Adrenal gland (tissue), 19 donors: ENCODE measurements at places on chromosomes 2 and 18.

- peak; percentile 84 for DNase-seq
These were observed at the start of gene MARCHF4 for GRCh38 chr2:216371721-216372702. MARCHF4 (minus strand) TSS chr2:216372483; CDS start chr2:216370260, 2,223 bp downstream.

GRCh38 chr2:222303828-222304736 lies 5.3 kb upstream of the PAX3 start:
- no peak for DNase-seq

DNA sequence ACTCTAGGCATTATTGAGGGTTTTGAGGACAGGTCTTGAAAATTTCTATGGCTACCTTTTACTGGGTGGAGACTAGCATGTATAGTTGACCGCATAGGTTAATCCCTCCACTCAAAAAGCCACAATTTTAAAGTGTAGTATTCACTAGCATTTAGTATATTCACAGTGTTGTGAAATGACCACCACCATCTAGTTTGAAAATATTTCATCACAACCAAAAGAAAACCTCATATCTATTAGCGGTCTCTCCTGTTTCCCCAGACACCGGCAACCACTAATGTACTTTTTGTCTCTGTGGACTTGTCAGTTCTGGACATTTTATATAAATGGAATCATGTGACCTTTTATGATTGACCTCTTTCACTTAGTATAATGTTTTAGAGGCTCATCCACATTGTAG lies 53.9 kb downstream of the MSH2 start:
- DNase-seq = no peak

DNA sequence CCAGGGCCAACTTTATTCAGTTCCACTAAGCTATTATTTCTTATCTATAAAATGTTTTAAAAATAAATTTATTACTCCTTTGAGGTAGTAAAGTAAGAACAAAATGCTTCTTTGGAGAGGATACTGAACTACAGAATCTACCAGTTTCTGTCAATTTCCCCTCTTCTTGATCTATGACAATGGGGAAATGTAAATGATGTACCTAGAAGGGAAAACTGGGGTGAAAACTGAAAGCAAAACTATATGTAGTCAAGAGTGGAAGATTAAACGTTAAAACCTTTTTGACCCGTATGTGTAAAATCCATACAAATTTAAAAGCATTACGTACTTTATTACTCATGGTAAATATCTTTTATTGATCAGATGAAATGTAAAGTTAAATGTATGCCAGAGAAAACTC lies 1287.8 kb upstream of the TMEFF2 start:
- no peak for DNase-seq

GRCh38 chr2:213353419-213353818 lies 69.2 kb downstream of the SPAG16 start:
- DNase-seq = no peak

GRCh38 chr2:34652636-34653035 lies 1053.5 kb upstream of the FAM98A start:
- DNase-seq = no peak

DNA sequence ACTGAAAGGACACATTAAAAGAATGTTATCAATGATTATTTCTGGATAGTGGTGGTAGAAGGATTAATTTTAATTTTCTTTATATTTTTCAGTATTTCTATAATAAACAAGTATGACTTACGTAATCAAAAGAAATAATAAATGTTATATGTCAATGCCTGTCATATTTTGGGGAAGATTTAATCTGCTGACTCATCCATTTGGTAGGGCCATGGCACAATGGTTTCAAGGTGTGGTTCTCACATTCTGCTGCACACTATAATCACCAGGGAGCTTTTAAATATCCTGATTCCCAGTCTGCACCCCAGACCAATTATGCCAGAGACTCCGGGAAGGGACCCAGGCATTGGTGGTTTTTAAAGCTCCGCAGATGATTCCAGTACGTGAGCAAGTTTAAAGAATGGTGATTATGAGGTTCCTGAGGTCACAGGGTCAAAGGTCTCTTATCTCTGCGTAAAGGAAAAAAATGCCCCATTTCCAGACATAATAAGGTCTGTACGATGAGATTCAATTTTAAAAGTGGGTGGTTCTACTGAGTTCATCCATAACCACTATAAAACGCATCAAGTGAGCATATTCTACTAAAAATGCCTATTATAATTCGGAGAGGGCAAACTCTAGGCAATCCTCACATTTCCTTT lies 27.2 kb downstream of the WIPF1 start:
- DNase-seq = no peak

DNA sequence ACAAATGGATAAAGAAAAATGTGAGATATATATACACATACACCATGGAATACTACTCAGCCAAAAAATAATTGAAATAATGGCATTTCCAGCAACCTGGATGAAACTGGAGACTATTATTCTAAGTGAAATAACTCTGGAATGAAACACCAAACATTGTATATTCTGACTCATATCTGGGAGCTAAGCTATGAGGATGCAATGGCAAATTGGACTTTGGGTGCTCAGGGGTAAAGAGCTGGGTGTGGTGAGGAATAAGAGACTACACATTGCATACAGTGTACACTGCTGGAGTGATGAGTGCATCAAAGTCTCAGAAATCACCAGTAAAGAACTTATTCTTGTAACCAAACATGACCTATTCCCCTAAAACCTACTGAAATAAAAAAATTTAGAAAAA lies 636.0 kb upstream of the LRATD1 start:
- no peak for DNase-seq

DNA sequence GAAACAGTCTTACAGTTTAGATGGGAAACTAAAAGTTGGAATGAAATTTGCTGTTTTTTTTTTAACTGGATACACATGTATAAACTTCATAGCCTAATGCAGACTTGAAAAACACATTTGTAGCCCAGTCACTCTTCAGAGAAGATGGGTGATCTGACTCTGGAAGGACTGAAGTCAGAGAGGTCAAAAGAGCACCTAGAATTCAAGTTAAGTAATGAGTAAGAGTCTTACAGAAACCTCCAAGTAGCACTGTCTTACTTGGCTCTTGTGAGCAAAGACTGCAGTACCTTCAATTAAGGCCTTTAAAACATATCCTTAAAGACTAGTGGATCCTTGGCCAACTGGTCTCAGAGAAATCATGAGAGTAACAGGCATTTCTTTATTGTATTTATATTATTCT lies 41.9 kb downstream of the TRAPPC8 start:
- no peak for DNase-seq

GRCh38 chr2:239820836-239821693 lies 204.1 kb downstream of the NDUFA10 start:
- peak; percentile 67 for DNase-seq

GRCh38 chr18:75408554-75409506 lies 18.7 kb downstream of the SMIM21 start:
- peak; percentile 44 for DNase-seq

GRCh38 chr2:182767578-182767977 lies 51.5 kb downstream of the DNAJC10 start:
- DNase-seq = peak; percentile 16

GRCh38 chr18:75437979-75438378 lies 10.5 kb upstream of the SMIM21 start:
- DNase-seq = no peak

- no peak for DNase-seq
These were observed 9.3 kb downstream of the IL1F10 start for GRCh38 chr2:113076954-113077669.

- peak; percentile 71 for DNase-seq
These were observed 55.8 kb downstream of the CTIF start for GRCh38 chr18:48594471-48595094.

DNA sequence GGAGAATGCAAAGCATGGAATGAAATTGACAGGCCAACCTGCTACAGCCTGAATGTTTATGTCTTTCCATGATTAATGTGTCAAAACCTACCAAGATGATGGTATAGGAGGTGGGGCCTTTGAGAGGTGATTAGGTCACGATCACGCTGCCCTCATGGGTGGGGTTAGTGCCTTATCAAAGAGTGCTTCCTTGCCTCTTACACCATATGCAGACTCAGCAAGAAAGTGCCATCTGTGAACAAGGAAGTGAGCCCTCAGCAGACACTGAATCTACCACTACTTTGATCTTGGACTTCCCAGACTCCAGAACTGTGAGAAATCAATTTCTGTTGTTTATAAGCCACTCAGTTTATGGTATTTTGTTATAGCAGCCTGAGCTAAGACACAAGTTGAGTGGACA lies 147.5 kb upstream of the BCL2L11 start:
- DNase-seq = no peak

- DNase-seq = no peak
These were observed 87.4 kb downstream of the EML4 start for GRCh38 chr2:42256505-42256904.

DNA sequence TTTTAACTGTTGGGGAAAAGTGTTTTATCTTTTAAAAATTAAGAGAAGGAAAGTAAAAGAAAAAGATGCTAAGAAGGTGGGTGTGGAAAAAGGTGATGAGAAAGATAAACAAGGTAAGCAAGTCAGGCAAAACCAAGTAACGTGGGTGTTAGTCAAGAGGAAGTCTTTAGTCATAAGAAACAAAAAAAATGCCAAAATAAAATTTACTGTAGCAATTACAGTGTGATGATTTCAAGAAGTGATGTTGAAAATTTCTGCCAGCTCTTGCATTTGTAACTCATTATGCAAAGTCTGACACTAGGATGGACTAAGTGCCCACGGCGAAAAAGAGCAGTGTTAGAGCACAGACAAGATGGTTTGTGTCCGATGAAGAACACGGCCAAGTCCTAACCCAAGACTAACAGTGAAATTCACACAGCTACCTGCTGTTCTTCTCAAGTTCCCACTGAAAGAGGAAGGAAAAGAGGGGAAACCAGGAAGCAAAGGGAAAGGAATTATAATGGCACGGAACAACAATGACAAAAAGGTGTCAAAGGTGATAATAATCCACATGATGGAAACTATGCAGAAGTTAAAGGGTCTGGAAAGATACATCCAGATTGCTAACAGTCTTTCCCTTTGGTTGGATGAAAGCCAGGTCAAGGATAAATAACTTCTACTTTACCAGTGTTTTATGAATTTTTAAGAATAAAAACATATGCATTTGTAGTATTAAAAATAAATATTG lies 34.1 kb downstream of the NOL10 start:
- DNase-seq = no peak

GRCh38 chr2:17059458-17059857 lies 393.8 kb upstream of the CYRIA start:
- DNase-seq = no peak

GRCh38 chr2:127678991-127679390 lies 3.7 kb upstream of the LIMS2 start:
- DNase-seq = no peak

- DNase-seq = no peak
These were observed 171.6 kb downstream of the PIK3C3 start for GRCh38 chr18:42126586-42126985.

DNA sequence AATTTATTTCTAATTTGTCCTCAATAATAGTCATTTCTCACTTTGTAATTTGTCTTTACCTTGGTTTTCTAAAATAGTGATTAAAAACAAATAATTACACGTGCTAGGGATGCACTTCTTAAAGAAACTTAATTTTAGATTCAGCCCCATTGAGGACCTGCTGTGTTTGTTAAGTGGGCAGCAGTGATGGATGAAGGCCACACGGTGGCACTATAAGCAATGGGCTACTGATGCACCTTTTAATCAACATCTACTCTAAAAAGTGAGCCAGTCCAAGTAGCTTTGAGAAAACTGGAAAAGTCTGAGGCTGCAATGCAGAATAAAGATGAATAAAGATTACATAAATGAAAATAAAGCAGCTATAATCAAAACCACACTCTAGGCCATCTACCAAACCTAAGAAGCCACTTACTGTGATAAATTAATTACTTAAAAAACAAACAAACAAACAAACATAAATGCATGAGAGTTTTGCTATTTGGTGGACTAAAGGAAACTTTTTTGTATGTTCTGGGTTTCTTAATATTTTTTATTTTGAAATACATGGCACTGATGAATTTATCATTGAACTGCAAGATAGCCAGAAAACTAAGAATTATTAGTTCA lies 89.3 kb downstream of the PDE11A start:
- DNase-seq = no peak

GRCh38 chr2:65722028-65722778 lies 289.8 kb upstream of the SPRED2 start:
- peak; percentile 62 for DNase-seq

- no peak for DNase-seq
These were observed 23.5 kb downstream of the NCK2 start for GRCh38 chr2:105768176-105768575.

DNA sequence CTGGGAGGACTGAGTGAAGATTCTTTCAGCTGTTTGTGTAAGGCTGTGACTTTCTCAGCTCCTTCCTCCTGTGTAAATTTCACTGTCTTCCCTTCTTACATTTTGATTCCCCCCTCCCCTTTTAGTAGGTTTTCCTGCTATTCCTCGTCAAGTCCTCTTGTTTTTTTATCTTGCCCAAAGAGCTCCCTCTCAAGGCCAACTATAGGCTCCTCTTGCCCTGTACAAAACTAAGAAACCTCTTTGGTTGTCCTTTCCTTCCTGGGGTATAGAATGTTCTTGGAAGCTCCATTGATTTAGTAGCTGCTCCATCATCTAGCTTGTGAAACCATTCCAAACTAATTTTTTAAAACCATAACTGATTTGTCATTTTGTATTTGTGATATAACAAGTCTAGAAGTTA lies 7.3 kb downstream of the CCDC121 start:
- no peak for DNase-seq

GRCh38 chr18:59940068-59940467 lies 40.3 kb downstream of the PMAIP1 start:
- no peak for DNase-seq

GRCh38 chr18:56580026-56580425 lies 58.4 kb downstream of the TXNL1 start:
- no peak for DNase-seq

DNA sequence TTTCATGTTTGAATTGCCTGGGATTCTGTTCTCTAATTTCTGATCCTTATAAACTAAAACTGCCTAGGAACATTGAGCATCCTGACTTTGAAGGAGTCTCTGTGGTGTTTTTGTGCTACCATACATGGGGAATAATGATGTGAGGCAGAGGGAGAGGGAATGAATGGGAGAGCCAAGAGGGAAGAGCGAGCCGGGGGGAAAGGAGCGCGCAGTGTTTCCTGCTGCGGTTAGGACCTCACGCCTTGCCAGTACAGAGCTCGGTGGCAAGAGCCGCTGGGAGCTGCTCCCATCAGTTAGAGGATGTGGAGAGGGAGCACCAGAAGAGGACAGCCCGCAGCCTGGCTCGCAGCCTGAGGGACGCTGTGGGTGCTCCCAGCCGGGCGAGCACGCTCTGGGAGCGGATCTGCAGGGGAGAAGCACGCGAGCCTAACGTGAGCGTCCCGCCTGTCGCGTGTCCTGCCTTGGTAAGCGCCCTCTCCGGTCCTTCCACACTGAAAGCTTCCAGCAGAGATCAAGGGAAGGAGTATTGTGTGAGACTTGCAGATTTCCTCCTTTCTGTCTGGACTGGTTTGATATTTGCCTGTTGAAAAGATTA lies 114.7 kb downstream of the FAM210A start:
- DNase-seq = no peak

DNA sequence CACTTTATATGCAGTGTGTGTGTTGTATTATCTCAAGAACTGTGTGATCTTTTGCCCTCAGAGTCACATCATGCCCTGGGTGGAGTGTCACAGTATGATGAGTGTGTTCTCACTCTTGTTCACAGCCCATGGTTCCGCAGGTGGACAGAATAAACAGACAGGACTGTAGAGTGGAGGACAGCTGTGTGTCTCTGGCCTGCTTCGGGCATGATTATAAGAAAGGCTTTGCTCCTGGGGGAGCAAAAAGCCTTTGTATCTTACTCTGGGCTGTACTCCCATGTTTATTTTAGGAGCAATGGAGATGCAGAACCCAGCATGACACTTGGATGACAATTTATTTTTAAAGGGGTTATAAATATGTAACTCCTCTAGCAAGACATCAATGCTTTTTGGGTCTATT lies 371.7 kb upstream of the MEX3C start:
- DNase-seq = no peak
